ENCODE measurements at places on chromosomes 1 and 21.
A peak's percentile ranks its signal among the peaks of the same experiment; 100 is the strongest.

- no peak for DNase-seq
Observed at GRCh38 chr1:27179379-27179778, 24.5 kb upstream of the SLC9A1 start.

DNA sequence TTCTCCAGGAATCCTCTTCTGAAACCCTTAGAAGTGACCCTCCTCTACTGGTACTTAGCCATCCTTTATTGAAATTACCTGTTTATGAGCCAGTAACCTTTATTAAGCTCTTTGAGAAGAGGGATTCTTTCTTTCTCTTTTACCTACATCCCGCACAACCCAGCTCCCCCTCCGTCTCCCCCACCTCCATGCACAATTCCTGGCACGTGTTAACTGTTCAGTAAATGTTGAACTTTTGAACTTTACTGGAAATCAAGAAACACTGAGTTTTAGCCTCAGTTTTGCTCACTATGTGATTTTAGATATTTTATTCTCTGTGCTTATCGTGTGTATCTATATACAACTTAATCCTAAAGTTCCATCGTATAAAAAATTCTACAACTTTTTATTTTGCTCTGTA is 1.8 kb downstream of the TMED5 start:
- DNase-seq, result no peak

DNA sequence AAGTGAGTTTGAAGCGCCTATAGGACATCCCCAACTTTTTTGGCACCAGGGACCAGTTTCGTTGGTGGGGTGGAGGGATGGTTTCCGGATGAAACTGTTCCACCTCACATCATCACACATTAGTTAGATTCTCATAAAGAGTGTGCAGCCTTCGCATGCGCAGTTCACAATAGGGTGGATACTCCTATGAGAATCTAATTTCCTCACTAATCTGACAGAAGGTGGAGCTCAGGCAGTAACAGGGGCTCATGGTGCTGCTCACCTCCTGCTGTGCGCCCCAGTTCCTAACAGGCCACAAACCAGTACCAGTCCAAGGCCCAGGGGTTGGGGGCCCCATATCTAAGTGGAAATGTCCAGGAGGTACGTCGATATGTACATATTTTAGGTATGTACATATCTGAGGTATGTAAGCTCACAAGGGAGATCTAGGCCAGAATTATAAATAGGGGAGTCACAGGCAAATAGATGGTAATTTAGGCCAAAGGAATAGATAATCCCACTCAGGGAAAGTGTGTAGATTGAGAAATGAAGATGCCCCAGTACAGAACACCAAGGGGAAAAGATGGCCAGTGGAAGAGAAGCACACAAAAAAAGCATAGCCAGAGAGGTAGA is 27.5 kb upstream of the RASAL2 start:
- no peak for DNase-seq

DNA sequence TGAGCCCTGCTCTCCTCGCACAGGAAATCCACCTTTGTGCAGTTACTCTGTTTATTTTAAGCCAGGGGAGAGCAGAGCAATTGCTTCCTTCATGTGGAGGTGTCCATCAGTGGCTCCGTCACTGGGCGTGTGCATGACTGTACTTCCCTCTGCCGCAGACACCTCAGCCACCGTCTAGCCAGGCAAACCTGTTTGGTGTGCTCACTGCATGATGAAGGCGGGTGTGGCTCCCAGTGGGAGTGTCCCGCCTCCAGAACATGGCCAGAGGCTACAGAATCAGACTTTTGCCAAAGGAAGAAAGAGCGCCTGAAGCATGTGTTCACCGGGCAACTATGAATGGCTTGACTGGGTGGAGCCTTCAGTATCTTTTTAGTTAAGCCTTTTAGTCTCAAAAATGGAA is 26.1 kb upstream of the LAMC2 start:
- no peak for DNase-seq

DNA sequence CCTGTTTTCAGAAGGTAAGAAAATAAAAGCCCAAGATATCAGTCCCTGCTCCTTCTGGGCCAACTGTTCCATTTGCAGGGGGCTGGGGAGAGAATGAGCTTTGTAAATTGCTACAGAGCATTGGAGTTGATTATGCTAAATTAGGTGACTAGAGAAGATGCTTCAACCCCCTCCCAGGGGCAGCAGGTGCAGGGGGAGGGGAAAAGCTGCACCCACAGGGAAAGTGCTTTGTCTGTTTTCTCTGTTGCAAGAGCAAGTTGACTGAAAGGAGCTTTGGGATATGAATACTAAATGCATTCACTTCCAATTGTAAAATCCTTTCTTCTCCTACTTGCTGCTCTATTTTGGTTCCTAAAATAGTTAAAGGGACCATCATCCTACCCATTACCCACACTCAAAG is 16.5 kb upstream of the PIGM start:
- no peak for DNase-seq

DNA sequence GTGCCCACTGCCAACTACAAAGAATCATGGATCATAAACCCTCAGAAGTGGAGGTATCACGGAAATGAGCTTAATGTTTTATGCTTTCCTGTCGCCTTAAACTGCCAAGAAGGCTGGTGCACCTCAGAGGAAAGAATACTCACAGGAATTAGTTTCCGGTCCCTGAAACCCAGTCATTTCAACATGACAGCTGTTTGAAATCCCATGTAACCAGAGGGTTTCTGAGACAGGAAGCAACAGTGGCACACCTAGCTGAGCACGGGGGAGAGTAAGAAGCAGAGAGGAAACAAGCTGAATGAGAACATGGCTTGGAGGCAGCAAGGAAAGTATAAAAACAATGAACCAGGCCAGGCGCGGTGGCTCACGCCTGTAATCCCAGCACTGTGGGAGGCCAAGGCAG is 3.9 kb downstream of the JAK1 start:
- no peak for DNase-seq

GRCh38 chr1:15684042-15684461 is at the start of gene PLEKHM2:
TSS of gene PLEKHM2 (plus strand) at chr1:15684320. CDS start at chr1:15684559, 239 bp downstream.
- DNase-seq, result no peak

GRCh38 chr1:151553659-151554058 is 13.6 kb downstream of the TUFT1 start:
- DNase-seq, result no peak

GRCh38 chr1:31575369-31576140 is 760 bp upstream of the TINAGL1 start:
- no peak for DNase-seq

- DNase-seq, result no peak
Observed at GRCh38 chr1:40689737-40690136, 1.8 kb upstream of the NFYC start.

GRCh38 chr1:8039071-8039470 is 13.0 kb upstream of the ERRFI1 start:
- no peak for DNase-seq

DNA sequence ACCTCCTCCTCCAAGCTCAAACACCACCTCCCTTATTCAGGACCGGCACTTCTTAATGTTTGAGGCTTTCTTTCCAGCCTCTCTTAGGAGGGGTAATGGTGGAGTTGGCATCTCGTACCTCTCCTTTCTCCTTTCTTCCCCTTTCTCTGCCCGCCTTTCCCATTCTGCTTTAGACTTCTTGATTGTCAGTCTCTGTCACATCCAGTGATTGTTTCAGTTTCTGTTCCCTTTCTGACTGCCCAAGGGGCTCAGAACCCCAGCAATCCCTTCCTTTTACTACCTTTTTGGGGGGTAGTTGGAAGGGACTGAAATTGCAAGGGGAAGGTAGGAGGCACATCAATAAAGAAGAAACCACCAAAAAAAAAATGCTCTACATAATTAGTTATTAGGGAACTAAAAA is 5.6 kb downstream of the ELK4 start:
- no peak for DNase-seq

- DNase-seq, result no peak
Observed at GRCh38 chr1:159071970-159072582, 4.5 kb downstream of the AIM2 start.

GRCh38 chr1:206666954-206667665 is 17.6 kb upstream of the MAPKAPK2 start:
- no peak for DNase-seq

- no peak for DNase-seq
Observed at GRCh38 chr1:66182026-66182425, 351.9 kb upstream of the SGIP1 start.

DNA sequence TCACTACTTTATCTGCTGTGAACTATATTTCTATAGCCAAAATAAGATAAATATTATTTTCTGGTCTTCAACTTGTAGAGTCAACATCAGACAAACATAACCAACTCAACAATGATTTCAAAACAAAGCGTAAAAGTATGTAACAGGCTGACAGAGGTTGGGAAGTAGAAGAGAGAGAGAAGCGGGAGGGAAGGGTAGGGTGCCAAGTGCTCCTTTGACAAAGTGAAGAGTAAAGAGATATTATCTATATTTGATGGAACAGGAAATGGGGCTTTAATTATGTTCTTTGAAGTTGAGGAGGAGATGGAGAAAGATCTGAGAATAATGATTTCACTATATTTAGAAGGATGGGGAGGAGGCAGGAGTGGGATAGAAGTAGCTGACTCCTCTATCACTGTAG is 70.1 kb downstream of the DNTTIP2 start:
- DNase-seq, result no peak

- DNase-seq, result no peak
Observed at GRCh38 chr1:92307980-92308379, 9.1 kb downstream of the RPAP2 start.

- DNase-seq, result peak; percentile 32
Observed at GRCh38 chr1:22641906-22642636, 1.4 kb upstream of the C1QC start.

GRCh38 chr1:114286179-114286578 is 132.5 kb upstream of the SYT6 start:
- DNase-seq, result no peak

DNA sequence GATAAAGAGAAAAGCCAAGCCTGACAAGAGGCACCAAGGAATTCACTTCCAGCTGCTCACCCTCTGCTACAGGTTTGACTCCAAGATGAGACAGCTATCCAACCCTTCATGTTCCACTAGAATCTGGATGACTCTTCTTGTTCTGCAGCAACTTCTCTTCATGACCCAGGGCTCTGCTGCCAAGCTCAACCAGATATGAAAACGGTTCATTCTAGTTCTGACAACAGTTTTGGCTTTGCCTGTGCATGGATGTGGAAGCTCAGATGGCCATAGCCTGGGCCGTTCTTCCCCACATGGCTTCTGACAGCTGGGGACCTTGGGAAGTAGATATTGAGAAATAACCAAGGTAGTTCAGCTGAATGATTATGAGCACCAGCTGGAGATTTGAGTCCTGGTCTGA is 13.7 kb downstream of the PI4KB start:
- DNase-seq, result no peak

- DNase-seq, result no peak
Observed at GRCh38 chr1:61047061-61047460, 35.3 kb upstream of the NFIA start.

DNA sequence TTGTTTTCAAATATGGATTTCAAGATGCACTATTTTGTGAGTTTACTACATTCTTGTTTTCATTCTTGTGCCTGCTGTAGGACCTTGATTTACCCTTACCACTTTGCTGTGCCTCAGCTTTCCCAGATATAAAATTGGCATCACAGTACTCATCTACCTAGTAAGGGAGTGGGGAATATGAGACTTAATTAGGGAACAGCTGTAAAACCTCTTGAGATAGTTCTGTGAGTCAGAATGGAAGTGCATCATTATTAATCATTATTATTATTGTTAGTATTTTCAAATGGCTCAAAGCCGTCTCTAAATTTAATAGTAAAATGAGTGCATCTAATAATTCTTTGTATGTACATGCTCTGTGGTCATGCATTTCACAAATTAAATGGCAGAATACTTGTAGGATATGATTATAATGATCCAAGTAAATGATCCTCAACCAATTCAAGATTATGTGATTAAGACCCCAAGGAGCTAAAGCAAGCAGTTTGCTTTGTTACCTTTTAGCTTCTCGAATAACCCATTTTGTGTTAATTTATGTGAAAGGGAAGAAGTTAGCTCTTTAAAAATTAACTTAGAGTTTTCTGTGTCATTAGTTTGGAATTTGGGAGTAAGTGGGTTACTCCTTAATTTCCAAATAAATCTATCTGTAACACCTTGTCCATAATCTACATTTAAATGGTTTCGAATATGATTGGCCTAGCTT is 155.4 kb downstream of the NFIA start:
- DNase-seq, result no peak

DNA sequence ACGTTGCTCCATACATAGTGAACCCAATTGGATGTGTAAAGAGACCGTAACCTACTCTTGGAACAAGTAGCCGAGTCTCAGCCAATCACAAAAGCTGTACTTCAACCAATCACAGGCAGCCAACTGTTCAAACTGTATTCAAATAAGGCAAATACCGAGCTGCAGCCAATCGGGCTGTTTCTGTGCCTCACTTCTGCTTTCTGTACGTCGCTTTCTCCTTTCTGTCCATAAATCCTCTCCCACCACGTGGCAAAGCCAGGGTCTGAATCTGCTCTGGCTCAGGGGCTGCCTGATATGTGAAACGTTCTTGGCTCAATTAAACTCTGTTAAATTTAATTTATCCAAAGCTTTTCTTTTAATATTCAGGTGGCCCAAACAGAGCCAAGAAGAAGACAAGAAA is 210.3 kb downstream of the URB2 start:
- no peak for DNase-seq

GRCh38 chr1:210259561-210259960 is 27.0 kb downstream of the SERTAD4 start:
- no peak for DNase-seq

DNA sequence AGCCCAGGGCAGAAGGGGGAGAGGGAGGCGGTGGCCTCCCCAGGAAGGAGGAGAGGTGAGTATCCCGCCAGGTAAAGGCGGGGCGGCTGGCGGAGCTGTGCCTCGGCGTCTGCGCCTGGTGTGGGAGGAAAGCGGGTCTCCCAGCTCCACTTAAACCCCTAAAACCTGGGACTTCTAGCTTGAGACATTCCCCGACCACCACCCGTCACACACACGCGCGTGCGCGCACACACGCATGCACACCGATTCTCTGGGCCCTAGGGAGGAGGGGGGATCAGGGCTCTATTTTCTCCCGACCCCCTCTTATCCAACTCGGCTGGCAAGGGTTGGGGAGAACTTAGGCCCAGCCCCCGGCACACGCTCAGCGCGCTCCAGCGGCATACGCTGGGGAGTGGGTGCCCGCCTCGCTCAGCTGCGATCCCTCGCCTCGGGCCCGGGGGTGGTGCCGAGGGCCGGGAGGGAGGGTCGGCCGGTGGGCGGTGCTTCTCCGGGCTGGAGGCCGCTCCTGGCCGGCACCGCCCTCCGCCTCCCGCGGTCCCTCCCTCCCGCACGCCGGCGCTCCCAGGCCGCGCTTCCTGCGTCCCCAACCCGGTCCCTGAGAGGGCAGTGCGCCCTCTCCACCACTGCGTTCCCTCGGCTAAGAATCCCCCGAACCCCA is at the start of gene TMEM51:
TSS of gene TMEM51 (plus strand) at position 564 of the 658 bp plus-strand sequence. CDS start 61,341 bp downstream, outside the sequence.
- no peak for DNase-seq

DNA sequence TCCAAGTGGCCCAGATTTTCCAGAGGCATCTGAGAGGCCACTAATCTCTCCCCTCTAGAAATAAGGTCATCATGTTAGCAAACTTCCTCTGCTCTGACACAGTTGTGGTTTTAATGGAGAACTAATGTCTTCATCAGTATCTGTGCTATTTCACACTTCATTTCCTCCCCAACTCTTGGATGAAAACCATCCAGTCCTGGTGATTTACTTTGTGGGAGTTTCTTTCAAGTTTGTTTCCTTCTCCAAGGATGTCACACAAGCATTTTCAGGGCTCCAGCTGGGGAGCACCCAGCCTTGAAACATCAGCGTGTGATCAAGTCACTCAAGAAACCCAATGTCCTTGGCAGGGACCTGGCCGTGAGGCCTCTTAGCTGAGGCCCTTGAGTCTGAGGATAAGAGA is 38.8 kb downstream of the TBX15 start:
- DNase-seq, result no peak
